Nephron progenitor cell (in vitro differentiated cells): ENCODE measurements at places on chromosomes 12 and 14.

DNA sequence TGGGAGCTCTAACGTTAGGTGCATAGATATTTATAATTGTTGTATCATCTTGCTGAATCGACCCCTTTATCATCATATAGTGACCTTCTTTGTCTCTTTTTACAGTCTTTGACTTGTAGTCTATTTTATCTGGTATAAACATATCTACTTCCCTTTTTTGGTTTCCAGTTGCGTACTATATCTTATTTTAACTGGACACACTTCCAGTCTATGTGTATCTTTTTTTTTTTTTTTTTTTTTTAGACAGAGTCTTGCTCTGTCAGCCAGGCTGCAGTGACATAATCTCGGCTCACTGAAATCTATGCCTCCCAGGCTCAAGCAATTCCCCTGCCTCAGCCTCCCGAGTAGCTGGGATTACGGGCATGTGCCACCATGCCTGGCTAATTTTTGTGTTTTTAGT is 41.9 kb upstream of the ZFP36L1 start:
- peaks cover 5% of the 10 kb centered on the region for H3K27me3 ChIP-seq
- H3K36me3 ChIP-seq = peaks cover 55% of the 10 kb centered on the region
- H3K4me1 ChIP-seq = no peaks in the 10 kb centered on the region
- no peak overlapping the region for H3K27ac ChIP-seq
- no peak overlapping the region for H3K4me3 ChIP-seq
- no peak for DNase-seq

DNA sequence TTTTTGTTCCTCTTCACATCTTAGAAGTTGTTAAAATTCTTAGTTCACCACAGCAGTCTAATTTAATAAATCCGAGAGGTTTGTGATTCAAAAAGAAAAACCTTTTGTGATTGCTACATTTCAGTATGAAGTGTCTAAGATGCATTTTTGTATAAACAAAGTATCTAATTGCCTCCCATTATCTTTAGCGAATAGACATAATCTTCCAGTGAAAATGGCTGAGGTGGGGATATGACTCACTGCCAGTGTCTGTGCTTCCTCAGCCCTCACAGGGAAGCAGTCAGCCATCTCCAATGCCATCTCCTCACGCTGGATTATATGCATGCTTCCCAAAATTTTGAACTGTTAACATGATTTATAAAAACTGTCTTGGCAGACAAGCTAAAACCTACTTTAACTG is 7.6 kb downstream of the GCH1 start:
- no peaks in the 10 kb centered on the region for H3K4me1 ChIP-seq
- no peak overlapping the region for H3K27ac ChIP-seq
- no peak overlapping the region for H3K4me3 ChIP-seq
- peaks cover 14% of the 10 kb centered on the region for H3K27me3 ChIP-seq
- no peak for DNase-seq
- H3K36me3 ChIP-seq = no peaks in the 10 kb centered on the region

- peaks cover 7% of the 10 kb centered on the region for H3K27me3 ChIP-seq
- no peak overlapping the region for H3K4me3 ChIP-seq
- DNase-seq = no peak
- H3K36me3 ChIP-seq = no peaks in the 10 kb centered on the region
- H3K4me1 ChIP-seq = no peaks in the 10 kb centered on the region
Measured at GRCh38 chr12:67251012-67251411, 18.1 kb upstream of the CAND1 start.

DNA sequence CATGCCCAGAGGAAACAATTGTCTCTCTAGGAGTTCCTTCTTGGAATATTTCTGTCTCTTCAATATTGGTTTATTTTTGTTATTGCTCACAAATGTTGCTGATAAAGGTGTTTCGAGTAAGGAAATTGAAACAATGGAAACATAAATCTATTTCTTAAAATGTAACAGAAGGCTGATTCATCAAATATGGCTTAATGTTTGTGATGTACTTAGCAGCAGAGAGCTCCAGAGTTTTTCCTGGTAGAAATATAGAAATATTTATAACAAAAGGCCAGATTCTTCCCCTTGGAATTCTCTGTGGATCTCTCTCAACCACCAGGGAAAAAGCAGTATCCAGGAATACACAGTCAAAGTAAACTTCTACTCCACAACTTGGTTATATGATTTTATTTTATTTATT is 149.2 kb upstream of the LRIG3 start:
- H3K4me3 ChIP-seq = no peak overlapping the region
- peaks cover 62% of the 10 kb centered on the region for H3K4me1 ChIP-seq
- no peaks in the 10 kb centered on the region for H3K27me3 ChIP-seq
- no peak for DNase-seq
